ENCODE measurements at places on chromosomes 2 and 18. TPM values are rescaled to one million over a fixed set of nuclear protein-coding genes. Genes with fewer than 3 reads are reported as not detected.

The DPP10 gene
- polyA plus RNA-seq = 0.05 TPM

The ITGAV gene
- 37.3 TPM for polyA plus RNA-seq

The NAT8 gene
- not detected for polyA plus RNA-seq

The RFTN2 gene
- polyA plus RNA-seq = 3.1 TPM

The CYP27A1 gene
- 14.0 TPM for polyA plus RNA-seq

The XPO1 gene
- polyA plus RNA-seq = 38.5 TPM

The SERPINB4 gene
- not detected for polyA plus RNA-seq

The MATN3 gene
- polyA plus RNA-seq = 0.29 TPM

All from right cardiac atrium (tissue), 5 donors.